ENCODE measurements at places on chromosomes 1 and 21. TPM values are rescaled to one million over a fixed set of nuclear protein-coding genes. Genes with fewer than 3 reads are reported as not detected.

GRCh38 chr1:209985002-209985401 is 47.0 kb downstream of the SYT14 start:
- no peak for DNase-seq

DNA sequence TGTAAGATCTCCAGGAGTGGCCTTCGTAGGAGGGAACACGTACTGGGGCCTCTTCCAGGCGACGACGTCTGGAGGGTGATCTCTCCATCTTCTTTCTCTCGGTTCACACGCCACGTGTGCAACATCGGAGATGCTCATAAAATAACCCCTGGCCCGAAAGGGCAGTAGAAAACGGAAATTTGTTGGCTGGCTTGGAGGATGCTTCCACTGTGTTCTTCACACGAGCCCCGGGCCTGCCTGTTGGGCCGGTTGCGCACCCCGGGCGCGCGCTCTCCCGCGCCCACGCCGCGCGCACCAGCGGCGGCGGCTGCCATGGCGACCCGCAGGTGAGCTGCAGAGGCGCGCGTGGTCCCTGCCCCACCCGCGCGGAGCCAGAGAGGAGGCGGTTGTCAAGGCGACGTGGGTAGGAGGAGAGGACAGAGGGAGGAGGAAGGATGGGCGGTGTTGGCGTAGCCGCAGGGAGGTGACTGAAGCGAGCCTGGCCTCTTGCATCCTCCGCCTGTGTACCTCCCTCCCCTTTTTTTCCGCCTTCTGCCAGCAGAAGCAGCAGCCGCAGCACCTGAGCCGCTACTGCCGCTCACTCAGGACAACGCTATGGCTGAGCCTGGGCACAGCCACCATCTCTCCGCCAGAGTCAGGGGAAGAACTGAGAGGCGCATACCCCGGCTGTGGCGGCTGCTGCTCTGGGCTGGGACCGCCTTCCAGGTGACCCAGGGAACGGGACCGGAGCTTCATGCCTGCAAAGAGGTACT is at the start of gene ELAPOR1:
TSS of gene ELAPOR1 (plus strand) at position 526 of the 752 bp plus-strand sequence. CDS start at position 595, 69 bp downstream.
- DNase-seq = peak; percentile 34

GRCh38 chr1:42889264-42889663 is 42.9 kb downstream of the ZNF691 start:
- no peak for DNase-seq

DNA sequence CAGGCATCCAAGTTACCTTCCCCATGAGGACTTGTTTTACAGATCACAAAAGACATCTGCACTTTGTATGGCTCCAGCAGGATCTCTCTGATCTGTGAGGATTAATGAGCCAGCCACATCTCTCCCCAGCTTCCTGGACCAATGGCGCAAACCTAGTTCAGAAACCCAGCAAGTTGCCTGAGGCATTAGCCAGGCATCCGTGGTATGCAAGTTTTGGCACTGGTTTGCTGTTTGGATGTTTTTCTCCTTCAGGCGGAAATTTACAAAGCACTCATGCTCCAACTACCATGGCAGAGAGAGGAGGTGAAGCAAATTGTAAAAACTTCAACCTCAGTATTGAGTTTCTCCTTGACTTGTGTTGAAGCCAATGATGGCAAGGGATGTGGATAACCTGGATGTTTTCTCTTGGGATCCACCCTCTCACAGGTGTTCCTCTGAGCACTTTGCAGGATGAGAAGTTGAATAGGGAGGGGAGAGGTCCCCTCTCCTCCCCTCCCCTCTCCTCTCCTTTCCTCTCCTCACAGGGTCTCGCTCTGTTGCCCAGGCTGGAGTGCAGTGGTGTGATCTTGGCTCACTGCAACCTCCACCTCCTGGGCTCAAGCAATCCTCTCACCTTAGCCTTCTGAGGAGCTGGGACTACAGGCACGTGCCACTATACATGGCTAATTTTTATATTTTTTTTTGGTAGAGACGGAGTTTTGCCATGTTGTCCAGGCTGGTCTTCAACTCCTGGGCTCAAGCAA is 25.6 kb upstream of the ENO1 start:
- DNase-seq = no peak

DNA sequence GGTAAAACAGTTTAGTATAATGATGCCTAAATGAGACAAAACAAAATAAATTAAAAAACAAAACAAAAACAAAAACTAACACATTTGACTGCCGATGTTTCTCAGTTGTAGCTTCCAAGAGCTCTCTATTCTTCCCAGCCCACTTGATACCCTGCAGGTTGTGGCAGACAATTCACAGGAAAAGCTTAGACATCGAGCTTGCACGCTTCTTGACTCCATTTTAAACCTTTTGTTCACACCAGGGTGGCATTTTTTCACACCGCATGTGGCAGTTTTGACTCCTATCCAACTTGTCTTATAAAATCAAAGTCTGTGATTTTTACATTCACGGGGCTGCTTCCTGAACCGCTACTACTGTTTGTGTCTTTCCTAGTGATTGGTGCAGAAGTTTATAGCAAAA is 575.9 kb downstream of the USP25 start:
- DNase-seq = no peak

DNA sequence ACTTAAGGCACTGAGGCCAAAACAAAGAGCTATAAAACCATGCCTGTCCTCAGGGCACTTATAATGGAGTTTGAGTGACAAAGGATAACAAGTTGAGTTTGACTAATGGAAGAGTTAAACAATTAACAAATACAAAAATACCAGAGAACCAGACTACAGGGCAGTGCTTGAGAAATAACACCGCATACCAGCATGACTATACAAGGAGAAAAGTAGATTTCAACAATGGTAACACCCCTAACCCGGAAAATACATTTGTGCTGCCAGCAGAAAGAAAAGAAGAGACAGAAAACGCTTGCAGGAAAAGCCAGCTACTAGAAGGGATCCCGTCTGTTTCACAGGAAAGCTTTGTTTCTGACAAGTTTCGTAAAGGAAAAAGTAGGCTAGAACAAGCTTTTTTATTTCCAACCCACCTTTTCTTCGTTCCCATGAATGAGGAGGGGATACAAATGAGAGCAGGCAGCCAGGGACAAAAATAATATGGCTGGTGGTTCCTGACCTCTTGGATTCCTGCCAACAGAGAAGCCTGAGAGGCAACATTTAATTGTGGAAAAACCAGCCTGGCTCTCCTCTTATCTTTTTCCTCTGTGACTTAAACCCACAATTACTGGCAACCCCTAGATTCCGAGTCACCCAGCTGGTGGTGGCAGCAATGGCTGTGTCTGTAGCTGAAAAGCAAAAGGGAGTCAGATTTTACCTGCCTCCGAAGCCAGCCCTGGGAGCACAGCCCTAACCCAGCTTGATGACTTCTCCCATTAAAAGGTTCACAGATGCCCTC is 56.5 kb downstream of the WLS start:
- DNase-seq = no peak

DNA sequence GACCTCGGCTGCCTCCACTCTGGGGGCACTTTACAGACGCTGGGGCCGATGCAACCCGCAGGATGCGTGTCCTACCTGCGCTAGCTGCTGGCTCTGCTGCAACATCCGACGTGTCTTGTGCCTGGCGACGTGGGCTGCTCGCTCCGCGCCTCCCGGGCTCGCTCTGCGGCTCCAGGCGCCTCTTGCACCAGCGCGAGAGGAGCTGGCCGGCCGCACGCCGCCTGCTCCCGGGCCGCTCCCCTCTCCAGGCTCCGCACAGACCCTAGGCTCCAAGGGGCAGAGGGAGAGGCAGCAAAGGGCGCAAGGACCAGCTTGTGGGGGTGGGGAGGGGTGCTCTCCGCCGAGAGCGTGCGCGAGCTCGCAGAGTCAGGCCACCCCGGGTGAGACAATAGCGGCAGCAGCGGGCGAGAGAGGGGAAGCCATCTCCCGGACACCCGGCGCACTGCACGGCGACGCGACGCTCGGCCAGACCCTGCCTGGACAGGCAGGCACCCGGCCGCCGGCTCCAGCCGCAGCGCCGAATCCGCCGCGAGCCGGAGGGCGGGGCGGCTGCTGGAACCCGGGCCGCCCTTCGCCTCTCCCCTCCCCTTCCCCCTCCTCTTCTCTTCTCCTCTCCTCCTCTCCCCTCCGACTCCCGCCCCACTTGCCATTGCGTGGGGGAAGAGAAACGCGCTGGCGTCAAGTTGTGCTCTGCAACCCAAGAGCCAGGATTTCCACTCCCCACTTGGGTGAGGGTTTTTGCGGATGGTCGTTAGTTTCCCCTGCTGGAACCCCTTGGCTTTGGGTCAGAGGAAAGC is at the start of gene PIK3C2B:
TSS of gene PIK3C2B (minus strand) at position 525 of the 797 bp plus-strand sequence. CDS start 25,003 bp downstream, outside the sequence.
- peak; percentile 78 for DNase-seq

DNA sequence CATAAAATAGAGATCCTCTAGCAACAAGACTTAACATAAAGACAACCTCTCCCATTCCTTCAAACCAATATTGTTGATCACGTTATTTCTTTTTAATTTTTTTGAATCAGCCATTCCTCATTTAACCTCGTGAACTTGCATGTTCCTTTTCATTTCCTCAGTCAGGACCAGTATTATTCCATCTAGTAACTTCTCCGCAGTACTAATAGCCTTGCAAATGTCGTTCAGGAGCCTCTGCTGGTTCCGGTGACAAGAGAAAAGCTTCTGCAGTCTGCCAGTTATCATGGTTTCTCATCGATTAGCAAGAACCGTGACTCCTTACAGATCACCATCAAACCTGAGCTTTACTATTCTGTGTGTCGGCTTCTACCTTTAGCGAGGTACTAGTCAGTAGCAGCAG is 3.0 kb downstream of the APP start:
- DNase-seq = no peak

DNA sequence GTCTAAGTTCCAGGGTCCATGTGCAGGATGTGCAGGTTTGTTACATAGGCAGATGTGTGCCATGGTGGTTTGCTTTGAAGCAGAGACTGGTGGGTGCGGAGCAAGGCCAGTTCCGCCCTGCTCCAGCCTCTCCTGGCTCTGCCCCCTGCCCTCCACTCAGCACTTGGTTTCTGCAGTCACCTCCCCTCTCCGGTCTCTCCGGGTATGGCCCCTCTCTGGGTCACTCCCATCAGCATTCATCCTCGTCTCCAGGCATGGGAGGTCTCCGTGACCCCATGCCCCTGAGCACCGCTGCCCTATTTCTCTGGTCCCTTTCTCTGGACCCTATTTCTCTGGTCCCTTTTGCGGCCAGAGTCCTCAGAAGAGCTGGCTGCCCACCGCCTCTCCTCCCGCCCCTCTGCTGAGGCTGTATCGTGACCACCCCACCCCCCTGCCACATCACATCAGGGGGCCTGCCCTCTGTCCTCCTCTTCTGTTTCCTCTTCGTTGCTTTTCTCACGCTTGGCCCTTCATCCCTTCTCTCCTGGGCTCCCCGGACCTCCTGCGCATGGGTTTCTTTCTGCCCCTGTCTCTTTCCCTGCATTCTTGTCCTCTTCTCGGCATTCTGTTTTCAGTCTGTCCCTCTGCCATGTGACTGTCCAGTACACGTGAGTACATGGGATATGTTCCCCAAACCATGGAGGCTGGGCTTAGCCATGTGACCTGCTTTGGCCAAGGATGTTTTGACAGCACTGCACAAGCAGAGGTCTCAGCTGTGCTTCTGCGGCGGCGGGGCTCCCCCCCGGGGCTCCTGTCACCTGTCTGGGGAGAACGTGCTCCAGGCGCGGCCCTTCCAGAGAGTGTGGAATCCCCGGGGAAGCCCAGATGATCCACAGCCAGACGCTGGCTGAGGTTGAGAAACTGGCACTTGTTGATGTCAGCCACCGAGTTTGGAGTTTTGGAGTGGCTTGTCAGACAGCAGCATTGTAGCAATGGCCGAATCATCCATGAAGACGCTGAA is 54.4 kb upstream of the C1orf174 start:
- no peak for DNase-seq

- DNase-seq = no peak
Measured at GRCh38 chr1:87428367-87428766, 99.7 kb downstream of the LMO4 start.

- DNase-seq = no peak
Measured at GRCh38 chr1:65196926-65197325, 48.9 kb downstream of the AK4 start.

DNA sequence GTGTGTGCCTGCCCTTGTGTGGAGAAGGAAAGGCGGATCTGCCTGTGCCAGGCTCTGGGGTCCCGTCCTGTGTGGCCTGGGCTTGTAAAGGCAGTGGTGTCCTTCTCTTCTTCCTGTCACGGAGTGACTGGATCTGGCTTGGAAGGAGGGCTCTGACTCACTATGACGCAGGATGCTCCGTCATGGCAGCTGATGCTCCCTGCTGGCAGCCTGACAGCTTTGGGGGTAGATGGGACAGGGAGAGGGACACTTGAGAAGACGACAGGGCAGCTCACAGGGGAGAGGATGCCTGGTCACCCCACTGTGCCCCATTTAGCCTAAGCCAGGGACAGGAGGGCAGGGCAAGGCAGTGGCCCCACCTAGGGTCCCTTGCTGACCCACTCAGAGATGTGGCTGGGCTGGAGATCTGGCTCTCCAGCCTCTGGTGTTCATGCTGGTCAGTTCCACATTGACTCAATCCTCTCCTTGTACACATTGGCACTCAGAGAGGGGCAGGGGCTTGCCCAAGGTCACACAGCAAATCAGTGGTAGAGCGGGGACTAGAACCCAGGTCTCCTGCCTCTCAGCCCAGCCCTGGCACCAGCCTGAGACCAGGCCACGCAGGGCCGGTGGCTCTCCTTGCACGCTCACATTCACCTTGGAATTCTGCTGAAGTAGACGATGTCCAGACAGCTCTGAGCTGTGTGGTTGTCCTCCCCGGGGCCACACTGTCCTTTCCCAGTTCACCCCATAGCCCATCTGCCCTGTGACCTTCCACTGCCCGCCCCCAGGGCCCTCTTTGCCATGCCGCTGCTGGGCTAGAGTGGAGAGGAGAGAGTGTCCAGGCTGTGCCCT is 2.8 kb upstream of the FAM131C start:
- no peak for DNase-seq

DNA sequence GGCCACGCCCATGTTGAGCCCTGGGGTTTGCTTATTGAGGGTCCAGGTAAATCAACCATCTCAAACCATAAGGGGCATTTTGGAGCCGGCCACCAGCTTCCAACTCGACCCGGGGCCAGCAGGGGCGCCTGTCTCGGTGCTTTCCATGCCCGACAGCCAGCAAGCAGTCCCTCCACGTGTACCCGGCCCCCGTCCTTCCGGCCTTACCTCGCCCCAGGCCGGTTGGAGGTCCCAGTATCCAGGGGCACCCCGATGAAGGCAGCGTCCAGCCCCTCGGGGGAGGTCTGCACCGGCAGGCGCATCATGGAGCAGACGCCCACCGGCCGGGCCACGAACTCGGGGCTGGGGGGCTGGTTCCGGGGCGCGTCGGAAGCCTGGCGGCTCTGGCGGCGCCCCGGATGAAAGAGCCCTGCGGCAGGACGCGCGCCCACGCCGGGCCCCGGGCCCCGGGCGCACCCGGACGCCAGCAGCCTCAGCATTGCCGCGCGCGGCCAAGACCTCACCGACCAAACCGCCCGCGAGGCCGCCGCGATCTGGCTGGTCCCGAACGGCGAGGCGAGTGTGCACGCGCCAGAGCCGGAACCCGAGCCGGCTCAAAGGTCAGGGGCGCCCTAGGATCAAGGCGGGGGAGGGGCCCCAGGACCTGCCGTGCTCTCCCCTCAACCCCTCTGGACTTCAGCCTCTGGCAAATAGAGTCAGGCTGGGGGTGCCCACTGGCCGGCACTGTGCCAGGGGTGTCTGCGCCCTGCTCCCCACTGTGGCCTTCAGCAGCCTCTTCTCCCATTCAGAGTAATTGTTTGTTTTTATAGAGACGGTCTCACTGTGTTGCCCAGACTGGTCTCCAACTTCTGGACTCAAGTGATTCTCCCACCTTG is at the start of gene AGMAT:
TSS of gene AGMAT (minus strand) at position 563 of the 875 bp plus-strand sequence. CDS start at position 479, 84 bp downstream.
- no peak for DNase-seq

AJAP1 gene
- total RNA-seq = under 0.01 TPM

AK5 gene
- total RNA-seq = 0.54 TPM

HSD3B2 gene
- total RNA-seq = not detected

F3 gene
- 0.27 TPM for total RNA-seq

SPATA46 gene
- not detected for total RNA-seq

KCNJ6 gene
- under 0.01 TPM for total RNA-seq

SLC30A1 gene
- 7.3 TPM for total RNA-seq
